ENCODE measurements at places on chromosomes 5 and 9. TPM values are rescaled to one million over a fixed set of nuclear protein-coding genes. Genes with fewer than 3 reads are reported as not detected.

JAKMIP2 gene
- total RNA-seq, result 1.3 TPM

POLR1E gene
- total RNA-seq, result 43.7 TPM

TMEM245 gene
- 48.2 TPM for total RNA-seq

SLC24A2 gene
- under 0.01 TPM for total RNA-seq

PCDHA9 gene
- total RNA-seq, result 0.26 TPM

WDR38 gene
- not detected for total RNA-seq

PDGFRB gene
- 151 TPM for total RNA-seq
